Activated CD4-positive, alpha-beta T cell treated with anti-CD3 and anti-CD28 coated beads, Interleukin-2, amount 50 U/mL, for 16 hours (primary cell): ENCODE measurements at places on chromosomes 7 and 10.
A peak's percentile ranks its signal among the peaks of the same experiment; 100 is the strongest.

DNA sequence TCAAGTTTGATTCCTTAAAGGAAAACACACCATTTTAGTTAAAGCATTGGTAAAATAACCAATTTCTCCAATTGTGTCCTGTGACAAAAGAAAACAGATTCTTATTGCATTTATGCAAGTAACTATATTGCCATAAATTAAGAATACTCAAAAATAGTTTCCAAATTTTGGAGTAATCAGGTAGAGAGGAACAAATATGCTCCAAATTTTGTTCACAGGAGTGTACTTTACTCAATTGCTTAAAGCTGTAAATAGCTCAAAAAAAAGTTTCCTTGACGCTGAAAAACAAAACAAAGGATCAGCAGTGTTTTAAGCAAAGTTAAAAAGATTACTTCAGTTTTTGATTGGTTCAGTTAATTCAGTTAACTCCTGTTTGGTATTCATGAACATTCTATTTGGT, 52.2 kb upstream of the INHBA start:
- DNase-seq, result no peak

- no peak for DNase-seq
Observed at GRCh38 chr10:14687340-14687739, 87.4 kb downstream of the FAM107B start.

DNA sequence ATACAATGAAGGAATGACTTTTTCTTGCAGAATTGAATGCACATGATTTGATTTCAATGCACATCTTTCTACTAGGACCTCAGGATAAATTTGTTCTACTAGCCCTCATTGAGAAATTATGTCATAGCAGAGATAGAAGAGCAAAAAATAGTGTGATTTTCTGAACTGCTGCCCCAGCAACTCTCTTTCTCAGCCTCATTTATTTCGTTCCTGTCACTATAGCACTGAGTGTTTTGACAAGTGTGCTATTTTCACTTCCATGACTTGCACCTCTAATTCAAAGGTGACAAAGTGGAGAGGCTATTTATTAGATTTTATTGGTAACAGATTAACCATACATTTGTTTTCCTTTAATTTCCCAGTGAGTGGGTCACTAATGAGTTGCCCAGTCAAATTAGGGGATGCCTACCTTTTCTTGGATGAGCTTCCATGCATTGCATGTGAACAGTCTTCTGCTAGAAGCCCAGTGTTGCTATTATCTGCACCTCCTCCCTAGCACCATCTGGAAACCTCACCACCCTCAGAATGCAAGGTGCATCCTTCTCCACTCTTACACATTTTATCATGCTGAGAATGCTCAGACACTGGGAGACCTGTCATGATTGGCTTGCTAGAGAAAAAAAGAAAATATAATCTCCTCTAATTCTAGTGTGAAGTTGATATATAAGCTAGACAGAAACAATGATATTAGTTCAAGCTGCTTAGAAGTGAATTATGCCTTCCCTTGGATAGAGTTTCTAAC, 119.6 kb upstream of the CTTNBP2 start:
- no peak for DNase-seq

- no peak for DNase-seq
Observed at GRCh38 chr10:124916098-124916584, 25.8 kb upstream of the ZRANB1 start.

DNA sequence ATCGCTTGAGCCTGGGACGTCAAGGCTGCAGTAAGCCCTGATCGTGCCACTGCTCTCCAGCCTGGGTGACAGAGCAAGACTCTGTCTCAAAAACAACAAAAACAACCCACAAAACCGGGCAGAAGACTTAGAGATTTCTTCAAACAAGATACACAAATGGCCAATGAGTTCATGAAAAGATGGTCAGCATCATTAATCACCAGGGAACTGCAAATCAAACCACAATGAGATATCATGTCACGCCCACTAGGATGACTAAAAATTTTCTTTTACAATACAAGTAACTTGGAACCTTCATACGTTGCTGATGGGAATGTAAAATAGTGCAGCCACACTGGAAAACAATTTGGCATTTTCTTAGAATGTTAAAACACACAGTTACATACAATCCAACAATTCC, 77.3 kb upstream of the GRID1 start:
- no peak for DNase-seq

DNA sequence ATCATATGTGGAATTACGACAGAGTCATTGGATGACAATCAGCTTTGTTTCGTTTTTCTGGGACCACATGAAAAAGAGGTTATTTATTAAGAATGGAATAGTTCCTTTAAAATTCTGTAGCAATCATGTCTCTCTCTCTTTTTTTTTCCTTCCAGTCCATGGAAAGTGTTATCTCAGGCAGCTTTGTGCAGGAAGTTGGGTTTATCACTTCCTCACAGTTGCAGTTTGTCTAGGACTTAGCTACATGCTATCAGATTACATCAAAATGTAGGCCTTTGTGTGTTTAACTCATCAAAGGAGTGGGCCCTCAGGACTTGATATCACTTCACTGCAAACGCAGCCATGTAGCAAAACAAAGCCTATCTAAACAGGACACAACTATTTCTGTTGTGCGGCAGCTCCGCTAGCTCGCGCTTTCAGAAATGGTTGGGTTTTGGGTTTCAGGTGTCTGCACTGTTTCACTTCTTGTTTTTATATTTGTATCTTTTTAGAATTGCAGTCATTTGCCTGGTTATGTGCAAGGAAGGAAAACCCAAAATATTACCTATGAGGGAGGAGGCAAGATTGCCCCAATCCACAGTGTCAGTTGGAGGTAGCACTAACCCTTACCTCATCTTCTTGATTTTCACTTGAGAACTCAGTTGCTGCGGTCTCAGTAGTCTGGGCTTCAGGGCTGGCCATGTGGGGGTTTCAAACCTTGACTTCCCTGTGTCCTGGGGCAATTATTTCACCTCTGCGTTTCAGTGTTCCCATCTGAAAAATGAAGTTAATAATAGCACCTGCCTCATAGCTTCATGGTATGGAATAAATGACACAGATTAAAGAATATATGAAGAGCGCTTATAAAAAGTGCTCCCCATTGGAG, 66.7 kb downstream of the HHEX start:
- DNase-seq, result peak; percentile 2

DNA sequence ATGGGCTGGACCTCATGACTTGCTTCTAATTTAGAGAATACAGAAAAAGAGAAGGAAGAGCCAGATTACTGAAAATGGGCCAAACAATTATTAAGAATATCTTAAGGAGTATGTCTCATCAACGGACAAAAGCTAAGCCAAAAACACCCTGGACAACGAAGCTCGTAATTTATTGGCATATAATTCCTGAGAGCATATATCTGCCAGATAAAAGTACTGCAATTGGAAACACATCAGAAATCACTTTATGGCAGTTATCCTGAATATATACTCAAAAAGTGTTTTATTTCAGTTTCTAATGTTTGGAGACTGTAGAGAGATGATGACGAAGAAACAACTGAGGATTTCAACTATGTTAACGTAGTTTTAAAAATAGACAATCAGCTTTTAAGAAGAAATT, 211.8 kb downstream of the CSTF2T start:
- DNase-seq, result no peak

DNA sequence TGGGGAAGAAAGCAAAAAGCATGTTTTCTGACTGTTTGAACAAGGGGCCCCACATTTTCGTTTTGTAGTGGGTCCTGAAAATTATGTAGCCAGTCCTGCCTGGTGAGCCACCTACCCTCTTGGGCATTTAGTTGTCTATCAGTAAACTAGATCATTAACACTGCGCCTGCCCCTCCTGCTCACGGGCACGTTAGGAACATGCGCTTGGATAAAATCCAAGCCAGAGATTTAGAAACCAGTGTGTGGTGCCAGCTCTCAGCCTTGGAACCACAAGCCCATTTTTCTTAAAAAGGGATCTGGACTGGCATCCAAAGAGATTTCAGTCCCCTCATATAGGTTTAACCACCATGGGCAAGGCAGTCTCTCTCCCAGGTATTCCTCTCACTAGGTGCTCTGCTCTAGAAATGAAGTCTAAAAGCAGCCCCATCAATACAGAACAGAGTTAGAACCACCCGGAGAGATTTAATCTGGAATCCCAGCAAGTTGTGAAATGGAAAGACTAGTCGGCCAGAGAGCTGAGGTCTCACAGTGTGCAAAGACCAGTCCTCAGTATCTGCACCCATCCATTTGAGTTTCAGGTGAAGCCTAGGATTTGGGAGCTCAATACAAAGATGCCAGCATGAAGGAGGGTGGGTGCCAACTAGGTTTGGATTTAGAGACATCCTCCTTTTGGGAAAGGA, 123.9 kb upstream of the TCF7L2 start:
- no peak for DNase-seq

GRCh38 chr10:9091530-9092093, 1037.1 kb downstream of the GATA3 start:
- peak; percentile 53 for DNase-seq

GRCh38 chr10:75838486-75838885, 407.1 kb downstream of the LRMDA start:
- DNase-seq, result no peak

DNA sequence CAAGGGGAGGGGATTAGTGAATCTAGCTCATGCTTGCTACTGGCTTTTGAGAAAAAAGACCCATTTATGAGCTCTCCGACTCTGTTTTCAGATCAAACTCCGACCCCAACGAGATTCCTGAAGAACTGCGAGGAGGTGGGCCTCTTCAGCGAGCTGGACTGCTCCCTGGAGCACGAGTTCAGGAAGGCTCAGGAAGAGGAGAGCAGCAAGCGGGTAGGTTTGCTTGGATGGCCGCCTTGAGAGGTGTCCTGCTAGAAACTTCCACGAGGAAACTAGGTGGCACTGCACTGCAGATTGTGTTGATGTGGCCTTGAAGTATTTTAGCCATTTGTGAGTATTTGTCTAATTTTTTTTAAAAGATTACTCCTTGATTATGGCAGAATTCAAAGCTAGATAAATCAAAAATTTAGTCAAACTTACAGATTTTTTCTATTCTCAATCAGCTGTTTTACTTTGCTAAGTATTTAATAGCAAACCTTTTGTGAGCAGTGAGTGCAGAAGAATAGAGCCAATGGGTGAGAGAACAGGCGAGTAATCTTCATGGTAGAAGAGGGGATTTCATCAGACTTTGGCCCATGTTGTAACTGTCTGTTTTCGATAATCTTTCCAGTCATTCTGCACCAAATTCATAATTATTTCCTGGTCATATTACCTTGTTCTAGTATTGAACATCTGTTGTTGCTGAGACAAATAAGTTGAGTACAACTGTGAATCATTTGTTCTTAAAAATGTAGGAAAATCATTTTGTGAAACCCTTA, 95.4 kb downstream of the CREB5 start:
- no peak for DNase-seq

DNA sequence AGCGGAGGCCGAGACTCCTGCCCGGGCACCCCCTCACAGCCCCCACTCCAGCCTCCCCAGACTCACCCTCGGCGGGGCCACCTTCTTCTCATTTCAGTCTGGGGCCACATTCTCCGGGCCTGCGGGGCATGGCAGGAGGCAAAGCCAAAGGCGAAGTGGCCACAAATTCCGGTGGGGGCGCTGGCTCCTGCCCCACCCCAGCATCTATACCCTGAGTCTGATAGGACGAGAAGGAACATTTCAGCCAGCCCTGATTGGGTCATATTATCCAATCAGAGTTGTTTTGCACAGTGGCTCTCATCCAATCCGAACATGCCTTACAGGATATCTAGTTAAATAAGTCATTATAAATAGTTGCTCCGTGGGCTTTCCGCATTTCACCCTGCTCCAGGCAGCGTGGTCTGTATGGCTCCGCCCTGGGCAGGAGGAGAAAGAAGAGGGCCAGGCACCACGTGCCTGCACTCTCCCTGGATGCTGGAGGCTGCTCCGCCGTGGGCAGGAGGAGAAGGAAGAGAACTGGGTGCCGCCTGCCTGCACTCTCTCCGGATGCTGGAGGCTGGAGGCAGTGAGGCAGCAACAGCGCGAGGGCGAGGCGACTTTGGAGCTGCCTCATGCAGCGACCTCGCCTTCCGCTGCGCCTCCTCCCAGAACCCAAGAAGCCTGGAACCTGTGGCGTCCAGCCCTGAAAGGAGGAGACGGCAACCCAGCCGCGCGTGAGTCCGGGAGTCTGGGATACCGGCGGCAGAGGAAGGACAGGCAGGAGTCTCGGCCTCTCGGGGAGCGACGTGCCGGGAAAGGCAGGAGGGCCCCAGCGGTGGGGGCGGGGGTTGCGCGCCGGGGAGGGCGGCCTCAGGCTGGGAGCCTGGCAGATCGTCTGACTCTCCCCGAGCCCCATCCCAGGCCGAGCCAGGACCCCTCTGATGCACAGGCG, 162.9 kb downstream of the ZNF33B start:
- no peak for DNase-seq

DNA sequence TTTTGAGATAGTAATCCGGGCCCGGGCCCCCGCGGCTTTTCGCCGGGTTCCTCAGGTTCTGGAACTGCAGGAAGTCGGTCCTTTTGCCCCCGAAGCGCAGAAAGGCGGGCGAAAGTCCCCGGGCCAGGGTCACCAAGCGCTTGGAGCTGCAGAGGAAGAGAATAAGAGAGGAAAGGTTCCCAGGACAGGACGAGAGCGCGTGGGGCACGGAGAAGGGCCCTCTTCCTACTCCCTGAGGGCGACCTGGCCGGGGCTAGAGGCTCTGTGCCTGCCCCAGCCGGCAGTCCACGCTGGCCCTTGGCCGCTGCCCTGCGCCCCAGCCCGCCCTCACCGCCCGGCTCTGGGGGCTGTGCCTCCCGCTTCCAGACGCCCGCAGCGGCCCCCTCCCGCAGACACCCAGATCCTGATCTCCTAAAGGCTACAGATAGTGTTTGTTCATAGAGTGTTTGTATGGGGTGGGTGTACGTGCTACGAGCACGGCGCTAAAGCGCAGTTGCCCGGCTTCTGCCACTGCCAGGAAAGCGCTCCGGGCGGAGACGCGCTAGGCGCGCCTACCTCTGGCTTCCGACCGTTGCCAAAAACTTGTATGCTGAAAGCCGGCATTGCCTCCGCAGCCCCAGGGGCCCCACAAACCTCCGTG, 3.2 kb downstream of the HPSE2 start:
- DNase-seq, result no peak

- DNase-seq, result no peak
Observed at GRCh38 chr10:127458829-127459228, 90.3 kb upstream of the NPS start.

GRCh38 chr10:29784175-29784773, 149.5 kb upstream of the SVIL start:
- no peak for DNase-seq

GRCh38 chr7:122974229-122974628, 21.3 kb downstream of the TAS2R16 start:
- DNase-seq, result no peak

- no peak for DNase-seq
Observed at GRCh38 chr10:31146491-31147209, 115.0 kb upstream of the ZNF438 start.

GRCh38 chr7:80002865-80003264, 131.8 kb upstream of the GNAI1 start:
- DNase-seq, result no peak

GRCh38 chr10:5774987-5775620, 38.1 kb downstream of the GDI2 start:
- DNase-seq, result no peak
